ENCODE measurements at places on chromosomes 7 and 10. TPM values are rescaled to one million over a fixed set of nuclear protein-coding genes. Genes with fewer than 3 reads are reported as not detected.

DNA sequence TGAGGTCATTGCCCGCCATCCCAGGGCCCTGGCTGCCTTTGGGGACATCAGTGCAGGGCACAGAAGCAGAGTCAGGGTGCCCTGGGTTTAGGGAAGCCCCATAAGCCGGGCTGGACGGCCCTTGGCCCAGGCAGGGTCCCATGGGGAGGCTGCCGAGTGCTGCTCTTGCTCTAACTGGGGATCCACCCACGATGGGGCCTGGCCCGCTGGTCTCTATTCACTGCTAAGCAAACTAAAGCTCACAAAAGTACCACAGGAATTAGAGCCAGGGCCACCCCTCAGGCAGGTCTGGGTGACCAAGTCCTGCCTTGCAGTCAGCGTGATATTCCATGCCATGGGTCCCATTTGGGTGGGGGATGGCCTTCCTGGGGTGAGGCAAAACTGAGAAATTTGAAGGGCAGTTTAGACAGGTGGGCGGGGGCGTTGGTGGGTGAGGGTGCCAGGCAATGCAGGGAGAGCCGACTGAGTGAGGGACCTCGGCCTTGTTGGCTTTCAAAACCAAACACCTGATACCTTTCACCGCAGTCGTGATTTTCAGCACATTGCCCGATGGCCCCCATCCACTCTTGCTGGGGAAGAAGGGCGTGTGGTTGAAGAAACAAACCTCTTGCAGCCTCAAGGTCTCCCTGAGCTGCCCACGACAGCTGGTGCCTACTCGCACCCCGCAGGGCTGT is 92.8 kb upstream of the PPIF start:
- H3K27me3 ChIP-seq: no peaks in the 10 kb centered on the region
- no peaks in the 10 kb centered on the region for H3K4me1 ChIP-seq
- H3K27ac ChIP-seq: no peak overlapping the region
- DNase-seq: no peak
- H3K4me3 ChIP-seq: no peak overlapping the region
- peaks cover 4% of the 10 kb centered on the region for H3K36me3 ChIP-seq

GRCh38 chr7:94739180-94739579 is 83.2 kb upstream of the SGCE start:
- H3K4me1 ChIP-seq: no peaks in the 10 kb centered on the region
- no peak overlapping the region for H3K27ac ChIP-seq
- no peak for DNase-seq

DNA sequence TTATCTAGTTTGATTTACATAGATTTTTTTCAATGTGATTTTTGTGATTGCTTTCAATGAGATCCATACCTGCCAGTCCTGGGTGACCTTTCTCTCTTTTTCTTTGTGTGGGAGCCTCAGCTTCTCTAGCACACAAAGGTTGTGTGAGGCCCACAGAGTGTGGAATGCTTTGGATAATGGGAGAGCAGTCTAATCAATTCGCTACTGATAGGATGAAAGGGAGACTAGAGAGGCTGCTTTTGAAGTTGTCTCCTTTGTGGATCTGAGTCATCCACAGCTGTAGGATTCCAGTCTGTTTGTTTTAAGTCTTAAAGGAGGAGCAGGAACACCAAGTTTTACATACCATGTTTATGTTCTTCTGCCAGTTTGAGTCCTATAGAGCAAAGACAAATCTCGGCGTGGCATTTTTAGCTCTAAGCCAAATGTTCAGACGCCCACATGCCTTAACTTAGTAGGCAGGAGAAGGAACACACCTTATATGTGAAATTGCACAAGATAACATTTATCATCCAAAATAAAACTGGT is 330.0 kb downstream of the ARL4A start:
- no peak overlapping the region for H3K4me3 ChIP-seq
- H3K27me3 ChIP-seq: no peaks in the 10 kb centered on the region
- H3K27ac ChIP-seq: no peak overlapping the region
- no peaks in the 10 kb centered on the region for H3K4me1 ChIP-seq

DNA sequence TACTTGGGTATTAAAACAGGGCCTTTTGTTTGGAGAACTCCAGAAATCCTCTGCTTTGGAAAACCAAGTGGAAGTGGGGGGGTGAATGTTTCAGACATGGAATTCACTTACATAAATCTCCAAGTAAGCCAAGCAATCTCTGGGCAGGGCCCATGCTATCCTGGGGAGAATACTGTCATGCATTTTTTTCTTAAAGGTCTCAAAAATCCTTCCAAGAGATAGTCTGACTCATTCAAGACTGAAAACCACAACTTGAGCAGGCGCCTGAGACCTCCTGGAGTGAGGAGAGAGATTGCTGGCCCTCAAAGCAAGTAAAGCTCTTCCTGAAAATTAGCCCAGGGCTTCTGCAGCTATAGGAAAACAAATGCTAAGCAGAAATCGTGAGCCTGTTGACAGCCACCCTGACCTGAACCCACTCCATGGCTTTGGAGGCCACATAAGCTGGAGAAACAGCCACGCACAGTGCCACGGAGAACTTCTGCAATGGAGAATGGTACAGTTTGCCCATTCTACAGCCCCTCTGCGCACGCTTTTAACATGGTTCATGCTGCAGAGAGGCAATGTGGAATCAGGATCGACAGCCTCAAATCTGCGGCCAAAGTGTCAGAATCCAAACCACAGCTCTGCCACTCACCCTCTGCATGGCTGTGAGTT is 203.1 kb upstream of the AUTS2 start:
- H3K4me3 ChIP-seq: no peak overlapping the region
- no peaks in the 10 kb centered on the region for H3K27me3 ChIP-seq
- peaks cover 4% of the 10 kb centered on the region for H3K4me1 ChIP-seq
- no peak overlapping the region for H3K27ac ChIP-seq

Gene KIAA1217
- 23.0 TPM for total RNA-seq
